ENCODE measurements at places on chromosomes 2 and 18.

DNA sequence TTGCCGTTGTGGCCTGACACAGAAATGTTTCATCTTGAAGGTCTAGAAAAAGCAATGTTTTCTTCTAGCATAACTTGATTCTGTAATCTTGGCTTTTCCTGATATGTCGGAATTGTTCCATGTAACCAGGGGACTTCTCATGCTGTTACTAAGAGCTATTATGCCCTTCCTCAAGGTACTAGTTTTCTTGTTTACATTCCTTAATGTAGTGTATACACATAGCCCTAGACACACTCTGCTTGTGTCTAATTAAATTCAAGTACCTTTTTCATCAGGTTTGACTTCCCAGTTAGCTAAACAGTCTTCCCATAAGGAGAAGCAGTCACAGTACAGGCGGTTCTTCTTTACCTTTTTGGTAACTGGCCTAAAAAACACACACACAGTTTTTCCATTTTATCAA, 122.8 kb upstream of the MSH6 start:
- DNase-seq = no peak

GRCh38 chr18:39191931-39192330, 1626.3 kb upstream of the CELF4 start:
- DNase-seq = no peak

DNA sequence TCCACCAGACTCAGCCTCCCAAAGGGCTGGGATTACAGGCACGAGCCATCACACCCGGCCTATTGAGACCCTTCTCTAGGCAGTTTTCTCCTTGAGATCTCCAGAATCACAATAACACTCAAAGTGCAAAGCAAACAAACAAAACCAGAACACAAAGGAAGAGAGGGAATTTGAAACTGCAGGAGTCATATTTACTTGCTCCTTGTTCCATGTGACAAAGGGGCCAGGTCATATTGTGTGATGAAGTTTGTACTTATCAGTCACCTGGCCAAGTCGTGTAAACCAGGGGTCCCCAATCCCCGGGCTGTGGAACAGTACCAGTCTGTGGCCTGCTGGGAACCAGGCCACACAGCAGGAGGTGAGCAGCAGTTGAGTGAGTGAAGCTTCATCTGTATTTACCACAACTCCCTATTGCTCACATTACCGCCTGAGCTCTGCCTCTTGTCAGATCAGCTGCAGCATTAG, 26.5 kb downstream of the SCYGR8 start:
- DNase-seq = no peak

GRCh38 chr2:203648273-203648672, 58.2 kb upstream of the CD28 start:
- DNase-seq = no peak

- no peak for DNase-seq
These were observed 276.1 kb upstream of the HDAC4 start for GRCh38 chr2:239676716-239677452.

- DNase-seq = no peak
These were observed 401.0 kb downstream of the SETBP1 start for GRCh38 chr18:45081566-45082181.

DNA sequence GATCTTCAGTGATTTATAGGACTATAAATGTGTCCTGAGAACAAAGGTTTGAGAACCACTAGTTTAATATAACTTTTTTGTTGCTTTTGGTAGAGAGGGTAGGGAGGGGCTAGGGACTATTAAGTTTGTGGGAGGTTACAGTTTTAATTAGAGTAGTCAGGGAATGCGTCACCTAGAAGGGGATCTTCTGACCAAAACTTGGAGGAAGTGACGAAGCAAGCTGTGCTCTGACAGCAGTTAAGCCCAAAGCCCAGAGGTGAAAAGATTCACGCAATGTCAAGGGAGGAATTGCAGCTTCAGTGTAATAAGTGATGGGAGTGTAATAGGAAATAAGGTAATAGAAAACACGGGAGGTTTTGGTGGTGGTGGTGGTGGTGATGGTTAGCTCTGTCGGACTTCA, 8.1 kb downstream of the TDRD15 start:
- no peak for DNase-seq
